ENCODE measurements at places on chromosomes 7 and 10.
A peak's percentile ranks its signal among the peaks of the same experiment; 100 is the strongest.

DNA sequence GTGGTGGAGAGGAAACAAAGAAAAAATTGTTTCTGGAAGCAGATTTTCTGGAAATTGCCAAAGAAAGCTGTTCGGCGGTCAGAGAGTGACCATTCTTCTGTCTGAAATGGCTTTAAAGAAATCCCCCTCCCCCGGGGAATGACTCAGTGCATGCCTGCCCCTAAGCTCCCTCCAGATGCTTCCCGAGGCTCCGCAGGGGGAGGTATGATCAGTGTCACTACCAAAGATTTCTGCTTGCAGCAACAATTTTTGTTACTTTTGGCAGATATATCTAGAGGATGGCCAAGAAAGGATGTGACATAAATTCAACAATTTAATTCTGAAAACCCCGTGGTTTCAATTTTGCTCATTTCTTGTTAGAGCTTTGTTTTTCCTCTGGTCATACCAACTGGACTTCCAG lies 163.9 kb downstream of the JCAD start:
- peak; percentile 2 for DNase-seq

GRCh38 chr10:12473491-12473890 lies 124.1 kb downstream of the CAMK1D start:
- DNase-seq = no peak

- peak; percentile 17 for DNase-seq
These were observed 26.4 kb downstream of the HIF1AN start for GRCh38 chr10:100562008-100562672.

GRCh38 chr10:27413831-27414348 lies 90.2 kb upstream of the RAB18 start:
- no peak for DNase-seq

GRCh38 chr7:37141742-37142141 lies 306.9 kb downstream of the ELMO1 start:
- no peak for DNase-seq

- DNase-seq = no peak
These were observed 53.5 kb upstream of the ARHGAP21 start for GRCh38 chr10:24777196-24777595.

DNA sequence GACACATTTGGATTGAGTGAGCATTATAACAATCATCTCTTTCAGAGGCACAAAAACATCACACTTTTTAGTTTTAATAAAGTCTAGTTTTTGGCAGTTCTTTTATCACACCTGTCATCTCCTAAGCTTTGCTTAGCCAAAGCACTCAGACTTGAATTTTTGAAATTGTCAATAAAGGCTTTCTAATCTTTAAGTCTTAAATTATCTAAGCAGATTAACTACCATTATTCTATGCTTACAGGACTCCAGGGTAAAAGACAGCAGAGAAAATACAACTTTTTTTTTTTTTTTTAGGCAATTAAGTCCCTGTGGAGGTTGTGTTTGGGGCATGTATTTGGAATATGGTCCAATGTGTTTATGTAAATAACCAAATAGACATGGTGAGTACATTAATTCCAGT lies 17.6 kb upstream of the DLX6 start:
- DNase-seq = no peak

DNA sequence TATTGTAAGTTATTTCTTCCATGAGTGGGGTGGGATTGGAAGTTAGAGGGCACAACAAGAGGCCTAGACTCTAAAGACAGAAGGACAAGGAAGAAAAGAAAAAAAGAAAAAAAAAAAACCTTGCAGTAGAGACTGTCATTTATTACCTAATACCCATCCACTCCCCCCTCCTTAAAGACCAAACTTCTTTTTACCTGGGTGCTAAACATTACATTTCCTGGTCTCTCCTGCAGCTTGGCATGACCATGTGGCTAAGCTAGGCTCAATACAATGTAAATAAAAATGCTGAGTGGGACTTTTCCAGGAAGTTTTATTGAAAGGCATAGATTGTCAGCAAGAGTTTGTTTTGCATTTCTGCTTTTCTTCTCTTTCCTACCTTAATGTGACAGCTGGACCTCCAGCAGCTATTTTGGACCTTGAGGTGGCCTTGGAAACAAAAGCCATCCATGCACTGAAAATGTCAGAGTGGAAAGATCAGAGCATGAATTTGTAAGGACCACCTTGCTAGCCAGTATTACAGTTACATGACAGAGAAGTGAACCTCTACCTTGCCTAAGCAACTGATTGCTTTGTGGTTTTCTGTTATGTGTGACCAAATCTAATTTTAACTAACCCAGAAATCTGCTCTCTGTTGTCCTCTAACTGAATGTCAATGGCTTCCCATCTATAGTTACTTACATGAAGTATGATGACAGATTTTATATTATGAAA lies 81.3 kb upstream of the SFMBT2 start:
- DNase-seq = no peak

- no peak for DNase-seq
These were observed 17.0 kb downstream of the BCAP29 start for GRCh38 chr7:107596881-107597581.

- no peak for DNase-seq
These were observed 62.4 kb downstream of the MKX start for GRCh38 chr10:27683226-27683625.

DNA sequence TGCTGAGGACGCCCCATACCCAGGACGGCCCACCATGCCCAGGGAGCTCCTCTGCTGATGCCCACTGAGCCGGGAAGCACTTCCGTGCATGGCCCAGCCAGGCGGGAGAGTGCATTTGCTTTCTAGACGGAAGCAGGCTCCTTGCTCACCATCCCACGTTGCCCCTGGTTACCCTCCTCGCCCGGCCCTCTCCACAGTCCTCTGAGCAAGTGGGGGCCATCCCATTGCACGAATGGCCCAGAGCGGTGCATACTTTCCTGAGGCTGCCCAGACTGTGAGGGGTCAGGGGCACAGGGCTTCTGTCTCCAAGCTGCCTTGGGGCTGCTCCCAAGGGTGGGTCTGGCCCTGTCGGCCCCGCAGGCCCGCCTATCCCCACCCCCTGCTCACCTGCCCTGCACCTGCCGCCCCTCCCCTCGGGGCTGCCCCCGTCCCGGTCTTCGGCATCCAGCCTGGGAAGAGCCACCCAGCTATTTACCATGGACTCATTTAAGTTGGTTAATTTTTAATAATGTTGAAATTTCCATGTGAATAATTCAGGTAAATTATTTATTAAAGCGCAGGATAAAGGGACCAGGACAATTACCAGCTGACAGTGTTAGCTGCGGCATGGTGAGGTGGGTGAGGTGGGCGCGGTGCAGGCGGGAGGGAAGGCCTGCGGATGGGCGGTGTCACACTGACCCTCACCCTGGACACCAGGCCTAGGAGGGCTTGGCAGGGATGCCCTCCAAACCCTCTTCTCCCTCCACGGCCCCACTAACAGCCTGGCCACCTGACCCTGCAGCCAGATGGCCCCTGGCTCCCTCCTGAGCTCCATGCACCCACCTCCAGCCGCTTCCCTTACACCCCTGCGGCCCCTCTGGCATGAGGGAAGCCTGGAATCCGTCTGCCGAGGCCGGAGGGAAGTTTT lies 104.4 kb downstream of the MICALL2 start:
- no peak for DNase-seq

GRCh38 chr7:74051193-74051592 lies 23.2 kb downstream of the ELN start:
- DNase-seq = no peak

GRCh38 chr7:26583094-26583648 lies 281.2 kb downstream of the SKAP2 start:
- no peak for DNase-seq

GRCh38 chr7:82375713-82376112 lies 67.9 kb downstream of the CACNA2D1 start:
- DNase-seq = no peak

DNA sequence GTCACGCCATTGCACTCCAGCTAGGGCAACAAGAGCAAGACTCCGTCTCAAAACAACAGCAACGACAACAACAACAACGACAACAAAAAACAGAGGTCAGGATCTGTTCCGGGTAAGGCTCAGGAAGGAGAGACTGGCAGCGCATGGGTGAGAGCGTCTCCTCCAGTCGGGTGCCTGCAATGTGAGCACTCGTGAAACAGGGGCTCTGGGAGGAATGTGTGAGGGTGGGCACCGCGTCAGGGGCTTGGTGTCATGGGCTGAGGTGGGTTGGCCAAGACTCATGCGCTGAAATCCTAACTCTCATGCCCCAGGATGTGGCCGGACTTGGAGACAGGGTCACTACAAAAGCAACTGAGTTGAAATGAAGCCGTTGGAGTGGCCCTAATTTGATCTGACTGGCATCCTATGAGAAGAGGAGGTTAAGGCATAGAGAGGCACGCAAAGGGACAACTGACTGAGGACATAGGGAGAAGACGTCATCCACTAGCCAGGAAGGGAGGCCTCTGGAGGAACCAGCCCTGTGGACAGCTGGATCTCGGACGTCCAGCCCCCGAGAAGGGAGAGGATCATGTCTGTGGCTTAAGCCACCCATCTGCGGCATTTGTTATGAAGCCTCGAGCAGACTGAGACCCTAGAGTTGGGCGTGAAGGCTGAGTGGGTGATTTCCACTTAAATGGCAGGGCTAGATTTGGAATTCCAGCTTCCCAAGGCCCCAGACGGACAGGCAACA lies 241.5 kb upstream of the PITRM1 start:
- no peak for DNase-seq

GRCh38 chr10:106793617-106794016 lies 370.9 kb downstream of the SORCS1 start:
- no peak for DNase-seq

DNA sequence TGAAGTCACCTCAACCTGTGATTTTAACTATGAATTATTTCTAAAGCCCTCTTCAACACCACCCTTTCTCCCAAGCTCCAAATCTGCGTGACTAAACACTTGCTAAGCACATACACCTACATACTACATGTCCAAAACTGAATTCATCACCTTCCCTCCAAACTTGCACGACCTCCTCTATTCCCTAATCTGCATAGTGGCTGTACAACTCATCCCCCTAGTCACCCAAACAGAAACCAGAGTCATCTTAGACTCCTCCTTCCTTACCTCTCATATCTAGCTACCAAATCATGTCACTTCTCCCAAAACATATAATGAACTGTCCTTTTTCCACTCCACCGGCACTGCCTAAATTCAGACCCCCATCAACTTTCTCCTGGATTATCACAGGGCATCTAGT lies 16.2 kb downstream of the ARHGAP21 start:
- no peak for DNase-seq

DNA sequence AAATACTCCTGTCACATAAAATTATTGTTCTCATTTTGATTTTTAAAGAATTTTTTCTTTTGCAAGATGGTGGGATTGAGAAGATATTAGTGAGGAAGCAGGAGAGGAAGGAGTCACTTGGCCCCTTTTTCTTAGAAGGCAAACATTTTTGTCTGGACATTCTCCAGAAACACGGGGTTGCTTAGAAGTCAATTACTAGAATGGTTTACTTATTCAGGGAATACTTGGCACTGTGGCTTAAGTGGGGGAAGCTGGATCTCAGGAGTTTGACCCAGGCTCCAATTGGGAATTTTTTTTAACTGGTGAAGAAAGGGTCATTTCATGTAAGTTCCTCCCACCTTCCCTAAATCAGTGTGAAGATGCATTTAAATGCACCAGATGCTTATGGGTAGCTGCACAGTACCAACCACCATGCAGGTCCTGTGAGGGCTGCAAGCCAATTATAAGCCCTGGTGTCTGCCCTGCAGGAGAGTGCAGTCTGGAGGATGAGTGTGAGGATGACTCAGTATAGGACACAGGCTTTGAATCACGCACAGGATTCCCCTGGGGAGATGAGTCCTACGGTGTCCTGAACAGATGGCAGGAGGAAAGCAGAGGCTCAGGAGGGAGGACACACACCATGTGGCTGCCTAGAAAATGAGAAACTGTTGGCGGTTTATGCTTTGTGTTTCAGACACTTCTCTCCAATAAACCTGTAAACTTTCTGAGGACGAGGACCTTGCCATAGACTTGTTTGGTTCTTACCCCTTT lies 299.1 kb downstream of the PLXNA4 start:
- peak; percentile 15 for DNase-seq

- DNase-seq = no peak
These were observed 20.0 kb downstream of the HYAL4 start for GRCh38 chr7:123864966-123865365.

DNA sequence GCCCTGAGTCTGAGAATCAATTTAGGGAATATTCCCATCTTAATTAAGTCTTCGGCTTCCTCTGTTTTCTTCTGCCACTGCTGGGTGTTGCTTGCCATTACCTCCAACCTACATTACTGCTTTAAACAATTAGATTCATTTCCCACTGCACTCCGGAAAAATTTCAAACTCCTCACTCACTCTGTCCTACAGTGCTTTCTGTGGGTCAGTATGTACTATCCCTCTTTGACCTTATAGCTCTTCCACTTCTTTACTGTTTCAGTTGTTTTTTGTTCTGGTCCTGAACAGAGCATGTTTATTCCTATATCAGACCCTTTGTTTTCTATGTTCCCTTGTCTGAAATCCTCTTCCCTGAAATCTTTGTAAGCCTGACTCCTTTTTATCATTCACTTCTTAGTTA lies 160.6 kb downstream of the MAGI2 start:
- DNase-seq = no peak

DNA sequence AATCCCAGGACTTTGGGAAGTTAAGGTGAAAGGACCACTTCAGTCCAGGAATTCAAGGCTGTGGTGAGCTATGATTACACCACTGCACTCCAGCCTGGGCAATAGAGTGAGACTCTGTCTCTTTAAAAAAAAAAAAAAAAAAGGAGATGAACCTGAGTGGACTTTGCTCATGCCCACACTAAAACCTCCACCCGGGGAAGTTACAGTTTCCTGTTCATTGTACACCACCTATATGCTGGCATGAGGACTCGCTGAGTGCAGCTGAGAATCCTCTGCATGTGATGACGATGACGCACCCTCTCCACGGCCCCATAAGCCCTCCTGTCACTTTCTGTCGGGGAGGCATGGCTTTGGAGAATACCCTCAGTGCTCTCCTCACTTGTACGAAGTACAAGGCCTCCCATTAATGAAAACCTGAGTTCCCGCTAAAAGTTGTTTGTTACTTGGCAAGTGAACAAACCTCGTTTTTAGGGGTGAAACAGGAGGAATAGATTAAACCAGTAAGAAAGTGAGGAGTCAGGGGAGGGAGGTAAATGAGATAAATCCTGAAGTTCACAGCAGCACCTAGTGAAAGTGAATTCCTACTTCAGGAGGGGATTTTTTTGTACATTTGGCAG lies 15.9 kb downstream of the TMEM176B start:
- no peak for DNase-seq

DNA sequence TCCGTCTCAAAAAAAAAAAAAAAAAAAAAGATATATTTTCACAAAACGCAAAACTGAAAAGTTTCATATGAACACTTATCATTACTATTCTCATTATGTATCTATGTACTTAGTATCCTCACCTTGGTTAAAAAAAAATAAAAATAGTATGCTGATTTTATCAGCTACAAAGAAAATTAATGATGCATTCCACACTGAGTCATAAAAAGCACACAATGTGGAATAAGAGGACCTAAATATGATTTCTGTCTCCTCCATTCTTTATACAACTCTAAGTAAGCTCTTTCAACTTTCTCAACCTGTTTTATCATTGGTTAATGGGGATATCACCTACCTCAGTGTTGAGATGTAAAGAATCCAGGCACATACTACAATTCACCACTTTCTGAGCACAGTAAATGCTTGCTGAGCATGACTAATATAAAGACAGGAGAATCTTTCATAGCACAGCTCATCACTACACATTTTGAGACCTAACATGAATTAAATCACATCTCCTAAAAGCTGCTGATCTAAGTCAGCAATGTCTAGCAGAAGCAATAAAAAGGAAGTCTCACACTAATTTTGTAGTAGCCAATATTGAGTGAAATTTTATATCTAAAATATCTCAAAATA lies 2.7 kb downstream of the SNX13 start:
- DNase-seq = no peak

GRCh38 chr7:106290319-106290718 lies 5.5 kb upstream of the NAMPT start:
- DNase-seq = no peak

GRCh38 chr10:86599729-86600128 lies 54.6 kb upstream of the OPN4 start:
- DNase-seq = no peak

Data from G401 (cell line).